ENCODE measurements at places on chromosomes 11 and 22.

- DNase-seq, result no peak
Measured at GRCh38 chr11:114379394-114380069, 20.8 kb downstream of the C11orf71 start.

DNA sequence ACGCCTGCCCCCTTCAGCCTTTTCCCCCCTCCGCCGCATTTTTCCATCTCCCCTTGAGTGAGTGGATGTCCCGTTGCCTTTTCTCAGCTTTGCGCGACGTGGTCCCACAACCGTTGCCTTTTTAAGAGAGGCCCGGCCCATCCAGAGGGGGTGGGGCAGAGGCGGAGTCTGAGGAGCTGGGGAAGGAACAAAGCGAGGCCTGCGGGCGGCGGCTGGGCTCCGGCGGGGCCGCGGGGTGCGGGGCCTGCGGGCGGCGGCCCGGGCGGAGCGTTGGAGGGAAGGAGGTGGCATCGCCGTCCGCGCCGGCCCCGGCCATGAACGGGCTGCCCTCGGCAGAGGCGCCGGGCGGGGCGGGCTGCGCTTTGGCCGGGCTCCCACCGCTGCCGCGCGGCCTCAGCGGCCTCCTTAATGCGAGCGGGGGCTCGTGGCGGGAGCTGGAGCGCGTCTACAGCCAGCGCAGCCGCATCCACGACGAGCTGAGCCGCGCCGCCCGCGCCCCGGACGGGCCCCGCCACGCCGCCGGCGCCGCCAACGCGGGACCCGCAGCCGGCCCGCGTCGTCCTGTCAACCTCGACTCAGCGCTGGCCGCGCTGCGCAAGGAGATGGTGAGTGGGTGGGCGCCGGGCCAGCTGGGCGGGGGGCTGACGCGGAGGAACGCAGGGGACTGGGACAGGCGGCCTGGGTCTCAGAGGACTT, at the start of gene FAM89B:
Gene FAM89B (plus strand): TSS at position 183 of the 696 bp plus-strand sequence. CDS start 132 bp downstream, at position 315.
- DNase-seq, result no peak

DNA sequence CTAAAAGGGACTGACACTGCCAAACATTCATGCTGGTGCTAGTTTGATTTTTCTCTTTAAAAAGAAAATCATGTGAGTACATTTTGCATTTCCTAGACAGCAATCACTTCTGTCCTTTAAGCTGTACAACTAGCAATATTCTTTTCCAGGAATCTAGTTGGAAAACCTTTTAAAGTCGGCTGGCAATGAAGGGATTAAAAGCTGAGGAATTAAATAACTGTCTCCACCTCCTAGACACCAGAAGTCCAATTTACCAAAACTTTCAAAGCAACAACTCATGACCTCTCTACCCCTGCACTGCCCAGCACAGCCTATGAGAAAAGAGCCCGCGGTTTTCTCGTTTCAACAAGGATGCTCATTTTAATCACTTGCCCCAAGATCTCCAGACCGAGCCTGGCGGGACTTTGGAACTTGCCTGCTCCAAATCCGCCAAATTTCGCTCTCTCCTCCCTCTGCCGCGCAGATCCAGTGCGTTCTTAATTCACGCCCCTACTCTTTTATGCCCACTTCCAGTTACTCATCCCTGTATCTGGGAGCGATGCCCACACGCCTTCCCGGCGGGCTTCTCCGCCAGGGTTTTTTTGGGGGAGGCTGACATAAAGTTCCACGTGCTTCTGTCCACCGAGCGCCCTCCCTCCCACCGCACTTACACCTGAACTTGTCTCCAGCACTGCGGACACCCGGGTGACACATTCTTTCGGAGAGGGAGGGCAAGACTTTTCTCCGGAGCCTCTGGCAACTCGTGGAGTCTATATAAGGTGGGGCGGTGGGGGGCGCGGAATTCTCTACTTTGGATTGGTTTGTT, 2.5 kb downstream of the MPPED2 start:
- no peak for DNase-seq

DNA sequence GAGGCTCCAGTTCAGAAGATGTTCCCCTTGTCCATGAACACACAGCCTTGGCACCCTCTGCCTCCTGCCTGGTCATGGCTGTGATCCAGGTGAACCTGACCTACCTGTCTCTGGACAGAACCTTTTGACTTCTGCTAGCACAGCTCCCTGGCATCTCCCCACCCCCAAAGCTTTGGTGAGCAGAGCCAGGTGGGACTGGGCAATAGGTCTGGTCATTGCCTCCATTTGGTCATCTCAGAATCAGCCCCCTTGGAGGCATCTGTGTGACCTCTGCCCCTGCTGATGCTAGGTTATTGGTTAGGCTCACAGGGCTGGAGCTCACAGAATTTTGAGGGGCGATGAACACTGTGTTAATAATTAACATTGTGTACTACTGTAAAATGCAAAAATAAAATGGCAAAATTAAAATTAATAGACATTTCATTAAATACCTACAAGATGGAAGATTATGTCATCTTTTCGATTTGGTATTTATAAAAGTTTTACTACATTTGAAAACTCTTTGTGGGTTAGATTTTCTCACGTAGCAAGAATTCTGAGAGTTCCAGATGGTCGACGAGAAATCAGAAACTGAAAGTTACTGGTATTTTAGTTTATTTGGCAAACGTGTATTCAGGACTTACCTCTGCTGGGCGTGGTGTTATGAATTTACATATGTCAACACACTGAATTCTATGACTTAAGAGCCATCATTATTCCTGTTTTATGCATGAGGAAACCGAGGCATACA, 8.3 kb upstream of the KIAA0930 start:
- no peak for DNase-seq

DNA sequence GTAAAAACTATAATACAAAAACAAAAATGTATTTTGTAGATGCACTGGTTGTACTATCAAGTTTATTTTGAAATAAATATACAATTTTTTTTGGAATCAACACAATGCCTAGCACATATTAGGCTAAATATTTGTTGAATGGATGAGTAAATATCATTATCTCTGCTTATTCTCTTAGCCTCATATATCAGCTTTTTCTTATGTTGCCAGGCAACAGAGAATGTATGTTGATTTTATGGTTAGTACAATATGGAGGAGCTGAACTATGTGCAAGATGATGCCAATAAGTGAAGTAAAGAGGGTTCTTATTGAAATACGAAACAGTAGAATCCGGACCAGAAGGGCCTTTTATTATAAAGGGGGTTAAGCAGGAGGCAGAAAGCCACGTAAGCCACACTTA, 94.9 kb downstream of the FAR1 start:
- no peak for DNase-seq

- DNase-seq, result no peak
Measured at GRCh38 chr22:45476814-45477213, 25.9 kb upstream of the FBLN1 start.

DNA sequence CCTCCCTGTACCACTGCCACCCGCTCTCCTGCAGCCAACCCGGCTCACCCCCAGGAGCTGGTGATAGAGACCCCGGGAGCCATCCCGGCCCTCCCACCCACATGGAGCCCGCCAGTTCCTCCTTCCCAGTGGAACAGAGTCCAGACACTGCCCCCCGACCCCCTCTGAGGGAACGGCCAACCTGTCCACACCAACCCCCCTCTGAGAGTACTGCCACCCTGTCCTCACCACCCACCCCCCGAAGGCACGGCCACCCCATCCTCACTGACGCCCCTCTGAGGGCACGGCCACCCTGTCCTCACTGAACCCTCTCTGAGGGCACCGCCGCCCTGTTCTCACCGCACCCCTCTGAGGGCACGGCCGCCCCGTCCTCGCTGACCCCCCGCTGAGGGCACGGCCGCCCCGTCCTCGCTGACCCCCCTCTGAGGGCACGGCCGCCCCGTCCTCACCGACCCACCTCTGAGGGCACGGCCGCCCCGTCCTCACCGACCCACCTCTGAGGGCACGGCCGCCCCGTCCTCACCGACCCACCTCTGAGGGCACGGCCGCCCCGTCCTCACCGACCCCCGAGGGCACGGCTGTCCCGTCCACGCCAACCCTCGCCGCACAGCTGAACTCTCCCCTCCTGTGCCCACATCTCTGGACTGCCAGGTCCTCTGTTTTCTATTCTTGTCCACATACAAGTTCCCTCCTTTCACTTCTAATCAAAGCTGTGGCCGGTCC, 18.0 kb downstream of the TOLLIP start:
- no peak for DNase-seq

GRCh38 chr22:42682113-42682851, 33.1 kb upstream of the CYB5R3 start:
- no peak for DNase-seq

- DNase-seq, result no peak
Measured at GRCh38 chr11:86933891-86934581, 21.2 kb downstream of the FZD4 start.

DNA sequence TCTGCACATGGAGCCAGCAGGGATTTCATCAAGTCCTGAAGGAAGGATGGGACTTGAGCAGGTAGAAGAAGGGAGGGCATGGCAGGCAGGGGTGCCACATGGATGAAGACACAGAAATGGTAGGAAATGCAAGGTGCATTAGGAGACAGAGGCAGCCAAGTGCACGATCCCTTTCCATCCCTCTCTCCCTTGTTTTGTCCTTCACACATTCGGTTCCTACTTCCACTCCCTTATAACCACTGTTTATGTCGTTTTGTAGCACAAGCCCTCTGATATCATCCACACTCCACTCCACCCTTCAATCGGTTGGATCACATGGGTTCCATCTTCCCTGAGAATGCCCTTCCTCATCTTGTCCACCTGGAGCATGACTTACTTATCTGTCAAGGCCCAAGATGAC, 35.2 kb downstream of the IFT27 start:
- DNase-seq, result no peak

GRCh38 chr22:43434275-43434927, 22.6 kb downstream of the MPPED1 start:
- DNase-seq, result no peak

GRCh38 chr11:778976-779954, 2.0 kb upstream of the GATD1 start:
- no peak for DNase-seq

GRCh38 chr11:75126564-75126963, 24.3 kb upstream of the SLCO2B1 start:
- no peak for DNase-seq

- DNase-seq, result no peak
Measured at GRCh38 chr22:20430101-20430719, 7.4 kb downstream of the SCARF2 start.

GRCh38 chr11:108498046-108498815, at the start of gene POGLUT3:
Gene POGLUT3, minus strand, starts transcription at chr11:108498384. Its CDS starts 18 bp downstream, at chr11:108498366.
- DNase-seq, result no peak

GRCh38 chr22:39240831-39241793, 3.7 kb downstream of the PDGFB start:
- no peak for DNase-seq

GRCh38 chr11:8871171-8871775, 39.7 kb upstream of the AKIP1 start:
- DNase-seq, result peak; percentile 62

DNA sequence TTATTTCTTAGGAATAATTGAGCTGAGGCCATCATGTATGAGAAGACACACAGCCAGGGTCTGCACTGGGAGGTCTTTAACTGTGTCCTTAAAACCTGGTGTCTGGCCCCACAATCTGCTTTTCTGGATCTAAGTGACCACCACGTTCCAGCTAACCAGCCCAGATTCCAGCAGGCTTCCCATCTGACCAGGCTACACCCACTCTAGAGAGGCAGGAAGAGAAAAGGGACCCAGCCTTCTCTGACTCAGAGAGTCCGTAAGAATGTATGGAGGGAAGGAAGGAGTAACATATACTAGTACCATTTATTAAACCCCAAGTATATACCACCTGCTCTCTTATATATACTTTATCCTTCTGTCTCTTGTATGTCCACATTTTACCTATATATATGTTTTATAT, 80.1 kb downstream of the LDLRAD3 start:
- DNase-seq, result peak; percentile 41

- DNase-seq, result no peak
Measured at GRCh38 chr11:112826026-112826425, 135.2 kb upstream of the NCAM1 start.

DNA sequence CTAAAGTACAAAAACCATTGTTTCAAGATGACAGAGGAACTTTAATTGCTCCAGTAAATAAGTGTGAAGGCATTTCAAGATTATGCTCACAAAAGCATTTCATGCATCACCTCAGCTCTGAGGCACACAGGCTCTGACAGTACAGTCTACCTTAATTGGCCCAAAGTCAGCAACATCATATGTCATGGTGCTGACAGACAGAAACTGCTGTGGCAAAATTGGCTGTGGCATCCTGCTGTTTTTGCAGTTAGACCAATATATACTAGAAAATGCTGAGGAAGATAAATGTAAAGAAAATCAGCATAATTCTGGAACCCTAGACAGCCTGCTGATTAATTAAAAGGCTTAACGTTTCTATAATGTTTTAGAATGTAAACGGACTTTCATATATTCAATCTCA, 34.9 kb upstream of the PPP2R1B start:
- DNase-seq, result no peak

- no peak for DNase-seq
Measured at GRCh38 chr11:94793822-94794221, 25.7 kb downstream of the AMOTL1 start.

DNA sequence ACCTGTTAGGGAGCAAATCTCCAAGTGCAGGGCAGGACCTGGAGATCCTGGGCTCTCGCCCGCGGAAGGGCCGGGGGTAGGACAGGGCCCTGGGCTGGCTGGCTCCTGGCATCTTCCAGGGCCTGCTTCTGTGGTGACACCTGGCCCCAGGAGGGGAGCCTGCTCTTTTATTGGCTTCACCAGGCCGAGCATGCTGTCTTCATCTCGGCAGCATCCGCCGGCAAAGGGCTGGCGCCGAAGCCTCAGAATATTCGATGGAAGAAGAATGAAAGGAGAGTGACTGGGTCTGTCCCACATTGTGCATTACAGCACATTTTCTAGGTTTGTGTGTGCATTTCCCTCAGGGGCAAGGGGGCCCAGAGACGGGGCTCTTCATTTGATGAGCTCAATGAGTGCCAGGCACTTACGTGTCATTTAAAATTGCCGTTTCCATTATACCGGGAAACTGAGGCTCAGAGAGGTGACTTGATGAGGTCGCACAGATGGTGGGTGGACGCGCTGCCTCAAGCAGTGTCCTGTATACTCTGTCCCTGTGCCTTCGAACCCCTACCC, 70.0 kb downstream of the RBX1 start:
- no peak for DNase-seq

GRCh38 chr11:74142624-74143023, 28.2 kb downstream of the C2CD3 start:
- peak; percentile 64 for DNase-seq

- no peak for DNase-seq
Measured at GRCh38 chr11:133381761-133382130, 150.6 kb downstream of the OPCML start.

DNA sequence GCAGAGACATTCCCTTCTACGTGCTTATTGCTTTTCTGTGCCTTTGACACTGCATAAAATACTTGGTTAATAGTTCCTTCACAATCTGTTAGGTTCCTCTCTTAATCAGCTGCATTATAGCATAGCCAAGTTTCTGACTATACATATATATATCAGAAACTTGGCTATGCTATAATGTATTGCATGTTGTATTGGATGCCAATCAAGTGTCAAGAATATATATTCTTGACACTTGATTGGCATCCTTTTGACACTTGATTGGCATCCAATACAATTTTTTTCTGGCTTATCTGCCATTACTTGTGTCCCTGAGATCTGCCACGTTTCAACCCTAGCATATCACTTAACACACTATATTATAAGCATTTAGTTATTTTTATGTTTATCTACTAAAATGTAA, 949.7 kb upstream of the TENM4 start:
- no peak for DNase-seq
